Mesenteric fat pad (tissue), 1 donor: ENCODE measurements at places on chromosomes 1 and 21.

GRCh38 chr1:180975551-180975950 lies 47.1 kb downstream of the STX6 start:
- no peak for DNase-seq

GRCh38 chr1:211326528-211327345 lies at the start of gene TRAF5:
TRAF5 (plus strand) TSS chr1:211326833; CDS start chr1:211353240, 26,407 bp downstream.
- no peak for DNase-seq

DNA sequence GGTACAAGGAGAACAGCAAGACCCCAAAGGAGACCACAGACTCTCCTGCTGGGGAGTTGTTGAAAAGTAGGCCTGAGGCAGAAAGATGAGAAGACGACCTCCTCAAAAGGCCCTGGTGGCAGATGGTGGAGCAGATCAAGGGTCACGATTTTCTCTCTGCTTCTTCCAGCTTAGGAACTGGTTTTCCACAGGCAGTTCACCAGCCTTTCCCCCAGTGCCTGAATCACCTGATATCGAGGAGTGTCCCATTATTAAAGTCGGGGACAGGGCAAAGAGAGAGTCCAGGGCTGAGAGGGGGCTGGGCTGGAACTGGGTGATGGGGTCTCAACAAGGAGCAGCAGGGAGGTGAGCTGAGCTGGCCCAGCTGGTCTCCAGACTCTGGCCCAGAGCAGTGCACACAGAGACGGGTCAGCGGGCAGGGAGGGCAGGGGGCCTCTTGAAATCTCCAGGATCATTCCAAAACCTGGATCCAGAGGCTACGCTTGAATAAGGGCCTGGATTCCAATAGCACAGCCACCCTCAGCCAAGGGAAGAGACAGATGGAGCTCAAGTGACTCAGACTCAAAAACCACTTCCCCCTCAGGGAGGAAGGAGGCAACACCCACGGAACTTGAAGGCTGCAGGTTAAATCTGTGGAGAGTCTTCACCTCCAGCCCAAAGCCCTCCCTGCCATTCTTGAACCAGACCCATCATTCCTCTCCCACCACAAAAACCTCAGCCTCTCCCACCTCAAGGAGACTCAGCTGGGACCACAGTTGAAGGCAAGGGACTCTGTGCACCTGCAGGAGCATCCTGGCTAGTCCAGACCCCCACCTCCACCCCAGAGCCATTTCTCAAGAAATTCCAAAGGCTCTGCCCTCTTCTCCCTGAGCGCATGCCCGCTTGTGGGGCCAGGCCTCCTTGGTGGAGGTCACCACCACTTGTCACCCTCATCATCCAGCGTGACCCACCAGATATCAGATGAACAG lies at the start of gene S100A5:
S100A5 (minus strand) TSS at position 541 of the 968 bp plus-strand sequence. CDS start 743 bp downstream, outside the sequence.
- DNase-seq: no peak

DNA sequence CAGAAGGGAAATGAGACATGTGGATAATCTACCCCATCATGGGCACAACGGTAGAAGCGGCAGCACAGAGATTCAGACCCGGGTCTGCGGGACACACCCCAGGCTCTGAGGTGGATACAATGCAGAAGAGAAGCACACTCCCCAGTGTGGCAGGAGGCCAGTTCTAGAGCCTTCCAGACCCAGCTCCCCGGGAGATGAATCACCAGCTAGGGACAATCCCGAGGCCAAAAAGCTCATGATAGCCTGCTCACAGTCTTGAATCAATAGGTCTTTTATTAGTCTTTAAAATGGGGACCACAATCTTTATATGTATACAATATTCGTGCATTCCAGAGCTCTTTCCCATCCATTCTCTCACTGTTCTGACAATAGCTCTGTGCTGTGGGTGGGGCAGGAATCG lies 57.3 kb upstream of the DIRAS3 start:
- DNase-seq: no peak

- no peak for DNase-seq
These were observed 343.2 kb downstream of the OLFM3 start for GRCh38 chr1:101653482-101653946.

- DNase-seq: no peak
These were observed 2.4 kb downstream of the S100A5 start for GRCh38 chr1:153538315-153538821.

- DNase-seq: no peak
These were observed 99.0 kb downstream of the ZZZ3 start for GRCh38 chr1:77583483-77583882.

DNA sequence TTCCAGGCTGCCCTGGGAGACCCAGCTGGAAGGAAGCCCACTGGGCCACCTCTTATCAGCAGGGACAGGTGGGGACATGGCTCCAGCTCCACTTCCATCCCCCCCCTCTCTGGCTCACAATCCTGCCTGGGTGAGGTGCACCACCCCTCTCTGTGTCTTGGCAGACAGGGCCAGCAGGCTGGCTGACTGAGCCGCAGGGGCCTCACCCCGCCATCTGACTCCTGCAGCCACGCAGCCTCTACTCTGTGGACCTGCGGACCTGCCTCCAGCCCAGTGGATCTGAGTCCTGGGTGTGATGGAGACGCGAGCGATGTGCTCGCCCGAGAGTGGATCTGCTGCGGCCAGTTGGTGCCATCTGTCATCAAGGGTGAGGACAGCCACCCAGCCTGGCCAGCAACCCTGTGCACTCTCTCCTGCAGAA lies 30.1 kb downstream of the RCC2 start:
- no peak for DNase-seq

DNA sequence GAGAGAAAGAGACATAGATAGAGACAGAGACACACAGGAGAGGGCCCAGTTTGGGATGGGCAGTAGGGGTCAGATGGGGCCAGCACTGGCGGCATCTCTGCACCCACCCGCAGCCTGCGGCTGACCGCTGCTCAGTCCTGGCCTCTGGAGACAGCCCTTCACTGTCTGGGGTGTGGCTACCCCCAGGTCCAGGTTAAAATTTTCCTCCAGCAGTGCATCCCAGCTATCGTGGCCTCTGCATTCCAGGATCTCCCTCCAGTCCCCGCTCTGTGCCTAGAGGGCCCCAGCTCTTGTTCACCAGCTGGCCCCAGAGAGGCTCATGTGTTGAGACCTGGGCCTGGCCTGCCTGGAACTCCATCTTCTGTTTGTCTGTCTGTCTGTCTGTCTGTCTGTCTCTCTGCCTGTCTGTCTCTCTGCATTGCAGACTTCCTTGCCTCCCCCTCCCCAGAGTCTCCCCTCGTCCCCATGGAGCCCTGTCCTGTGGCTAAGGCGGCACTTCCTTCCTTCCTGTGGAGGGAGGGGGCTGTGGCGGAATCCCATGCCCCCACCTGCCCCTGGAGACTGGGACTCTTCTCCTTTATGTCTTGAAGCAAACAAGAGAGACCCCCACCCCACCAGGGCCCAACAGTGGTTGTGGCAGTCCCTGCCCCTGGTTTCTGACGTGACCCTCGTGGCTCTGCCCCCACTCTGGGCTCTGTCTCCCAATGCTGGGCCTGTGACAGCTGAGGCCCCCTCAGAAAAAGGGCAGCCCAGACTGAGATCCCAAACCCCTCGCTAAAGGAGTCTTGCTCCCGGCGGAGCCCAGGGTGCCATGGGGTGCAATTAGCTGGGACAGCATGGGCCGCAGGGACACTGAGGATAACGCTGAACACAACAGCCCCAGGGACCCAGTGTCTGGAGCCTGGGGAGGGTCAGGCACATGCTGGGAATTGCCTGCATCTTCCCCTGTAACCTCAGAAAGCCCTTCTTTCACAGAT lies 241.8 kb downstream of the NPHP4 start:
- DNase-seq: peak; percentile 75

- DNase-seq: peak; percentile 41
These were observed 31.1 kb upstream of the LRRN2 start for GRCh38 chr1:204716660-204717059.

GRCh38 chr1:61201035-61201434 lies 118.7 kb downstream of the NFIA start:
- no peak for DNase-seq

DNA sequence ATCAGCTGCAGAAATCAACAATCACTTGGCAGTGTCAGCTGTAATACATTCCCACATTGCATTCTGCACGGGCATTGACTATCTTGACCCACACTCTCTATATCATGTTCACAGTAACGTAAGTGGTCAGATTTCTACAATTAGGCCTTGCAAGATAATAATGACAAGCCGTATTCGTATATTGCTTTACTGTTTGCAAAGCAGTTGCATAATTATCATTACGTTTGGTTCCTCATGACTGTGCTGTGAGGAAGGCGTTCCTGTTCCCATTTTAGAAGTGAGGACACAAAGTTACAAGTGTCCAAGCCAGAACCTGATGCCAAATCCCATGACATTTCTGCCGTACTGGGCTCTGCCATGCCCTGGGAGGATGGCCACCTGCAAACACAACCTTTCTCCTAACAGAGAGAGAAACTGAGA lies 53.5 kb upstream of the TARBP1 start:
- DNase-seq: no peak

DNA sequence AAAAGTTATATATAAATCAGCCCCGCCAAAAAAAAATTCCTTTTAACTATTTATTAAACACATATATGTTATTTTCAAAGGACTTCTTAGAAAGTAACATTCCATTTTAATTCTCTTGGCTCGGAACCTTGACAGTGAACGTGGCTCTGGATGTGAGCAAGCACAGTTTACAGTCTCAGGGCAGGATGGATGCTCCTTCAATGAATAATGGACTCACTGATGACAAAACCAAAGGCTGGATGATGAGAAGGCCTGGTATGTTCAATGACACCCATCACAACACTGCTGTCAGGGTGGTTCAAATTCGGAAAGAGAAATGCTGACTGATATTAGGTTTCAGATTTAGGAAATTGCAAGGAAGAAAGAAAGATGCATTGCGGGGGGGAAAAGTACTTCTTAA lies 148.8 kb downstream of the SIPA1L2 start:
- no peak for DNase-seq

DNA sequence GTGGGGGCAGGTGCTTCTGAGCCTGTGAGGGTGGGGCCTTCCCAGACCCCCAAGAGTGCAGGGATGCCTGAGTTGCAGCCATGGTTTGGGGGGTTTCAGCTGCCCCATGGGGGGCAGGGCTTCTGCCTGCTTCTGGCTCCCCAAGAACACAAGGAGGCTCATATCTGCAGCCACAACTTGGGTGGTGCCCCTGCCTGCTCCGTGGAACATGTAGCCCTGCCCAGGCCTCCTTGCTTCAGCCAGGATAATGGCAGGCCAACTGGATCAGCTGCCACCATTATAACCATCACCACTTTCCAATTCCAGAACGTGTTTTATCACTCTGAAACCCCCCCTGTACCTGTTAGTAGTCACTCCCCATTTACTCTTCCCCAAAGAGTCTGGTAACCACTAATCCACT lies 14.0 kb downstream of the ZBTB40 start:
- no peak for DNase-seq
